T-helper 2 cell (primary cell): ENCODE measurements at places on chromosomes 11 and 22.

DNA sequence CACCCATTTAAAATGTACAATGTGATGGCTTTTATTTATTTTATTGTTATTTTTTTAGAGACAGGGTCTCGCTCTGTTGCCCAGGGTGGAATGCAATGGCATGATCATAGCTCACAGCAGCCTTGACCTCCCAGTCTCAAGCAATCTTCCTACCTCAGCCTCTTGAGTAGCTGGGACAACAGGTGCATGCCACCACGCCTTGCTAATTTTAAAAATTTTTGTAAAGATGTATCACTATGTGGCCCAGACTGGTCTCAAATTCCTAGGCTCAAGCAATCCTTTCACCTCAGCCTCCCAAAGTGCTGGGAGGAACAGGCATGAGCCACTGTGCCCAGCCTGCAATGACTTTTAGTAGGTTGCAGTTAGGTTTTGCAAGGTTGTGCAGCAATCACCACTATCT is 14.3 kb downstream of the CLDN5 start:
- DNase-seq: no peak

DNA sequence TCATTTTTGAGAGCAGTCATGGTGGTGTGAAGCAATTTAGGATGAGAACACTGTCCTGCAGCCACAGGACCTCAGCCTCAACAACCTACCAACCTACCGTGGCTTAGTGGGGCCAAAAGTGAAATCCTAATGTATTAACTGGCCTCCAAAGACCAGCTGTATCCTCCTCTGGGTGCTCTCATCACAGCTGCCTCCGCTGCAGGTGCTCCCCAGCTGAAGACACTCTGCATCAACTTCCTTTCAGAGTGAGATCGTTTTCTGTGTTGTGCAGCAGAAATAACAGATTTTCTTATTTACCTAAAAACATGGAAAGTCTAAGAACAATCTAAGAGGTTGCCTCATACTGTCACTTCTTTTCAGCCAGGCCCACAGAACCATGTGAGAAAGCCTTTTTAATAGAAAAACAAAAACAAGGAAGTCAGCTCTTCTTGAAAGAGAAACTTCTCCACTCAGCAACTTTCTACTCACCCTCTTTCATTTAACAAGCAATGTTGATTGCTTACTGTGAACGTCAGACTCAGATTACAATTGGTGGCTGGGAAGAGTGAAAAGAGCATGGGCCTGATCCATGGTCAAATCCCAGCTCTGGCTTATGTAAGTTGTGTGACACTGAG is 136.1 kb downstream of the TENM4 start:
- DNase-seq: no peak

DNA sequence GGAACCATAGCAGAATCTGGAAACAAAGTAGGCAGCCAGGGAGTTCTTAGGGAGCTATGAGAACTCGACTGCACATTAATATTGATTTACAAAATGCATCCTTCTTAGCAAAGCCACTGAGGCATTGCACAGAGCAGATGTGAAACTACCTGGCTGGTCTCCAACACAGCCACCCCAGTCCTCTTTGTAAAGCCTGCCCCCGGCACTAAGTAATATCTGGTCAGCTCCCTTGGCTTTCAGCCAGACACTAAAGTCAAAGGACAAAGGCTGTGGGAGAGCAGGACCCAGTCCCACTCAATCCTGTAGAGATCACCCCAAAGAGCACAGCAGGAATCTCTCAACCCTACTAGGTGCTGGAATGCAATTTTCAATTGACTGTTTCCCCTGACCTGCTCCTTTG is 12.8 kb downstream of the XRRA1 start:
- no peak for DNase-seq

GRCh38 chr11:88231894-88232482 is 56.7 kb upstream of the RAB38 start:
- no peak for DNase-seq

DNA sequence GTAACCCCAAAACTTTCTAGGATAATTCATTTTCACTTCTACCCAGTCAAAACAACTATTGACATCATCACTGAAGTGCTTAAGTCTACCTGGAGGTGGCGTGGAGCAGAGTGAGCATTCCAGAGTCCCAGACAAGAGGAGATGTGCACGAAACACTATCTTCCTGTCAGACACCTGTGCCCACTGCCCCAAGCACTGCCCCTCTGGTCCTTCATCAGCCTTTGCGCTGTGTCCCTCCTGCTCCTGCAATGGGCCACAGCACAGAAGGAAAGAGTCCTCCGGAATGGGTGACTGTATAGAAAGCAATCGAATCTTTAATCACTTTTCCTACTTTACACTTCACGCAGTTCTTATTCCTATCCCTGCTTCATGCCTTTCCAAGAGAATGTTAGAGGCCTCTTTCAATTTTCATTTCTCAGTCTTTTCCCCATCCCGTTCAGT is 512 bp upstream of the GRIA4 start:
- no peak for DNase-seq

DNA sequence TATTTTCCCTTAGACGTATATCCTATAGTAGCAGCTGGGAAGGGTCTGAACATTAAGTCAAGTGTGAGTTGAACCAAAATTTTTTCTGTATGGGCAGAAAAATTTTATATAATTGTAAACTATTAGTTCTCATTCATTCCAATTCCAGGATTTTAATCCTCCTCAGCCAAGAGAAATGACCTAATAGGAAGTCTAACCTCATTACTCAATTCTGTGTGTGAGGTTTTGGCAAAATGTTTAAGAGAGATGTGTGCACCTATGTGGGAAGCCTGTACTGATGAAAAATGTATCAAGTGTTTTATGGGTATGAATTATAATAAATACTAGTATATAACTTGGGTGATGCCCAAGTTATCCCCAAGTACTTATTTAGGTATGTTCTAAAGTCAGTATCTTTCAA is 311.6 kb upstream of the PITPNB start:
- DNase-seq: no peak

GRCh38 chr11:27718863-27719545 is 18.7 kb upstream of the BDNF start:
- DNase-seq: no peak

- DNase-seq: no peak
Measured at GRCh38 chr22:18905540-18906409, at the start of gene DGCR6. TSS of gene DGCR6 (plus strand) at chr22:18906320. CDS start at chr22:18906375, 55 bp downstream.

- no peak for DNase-seq
Measured at GRCh38 chr11:28618416-28618815, 510.2 kb downstream of the METTL15 start.

DNA sequence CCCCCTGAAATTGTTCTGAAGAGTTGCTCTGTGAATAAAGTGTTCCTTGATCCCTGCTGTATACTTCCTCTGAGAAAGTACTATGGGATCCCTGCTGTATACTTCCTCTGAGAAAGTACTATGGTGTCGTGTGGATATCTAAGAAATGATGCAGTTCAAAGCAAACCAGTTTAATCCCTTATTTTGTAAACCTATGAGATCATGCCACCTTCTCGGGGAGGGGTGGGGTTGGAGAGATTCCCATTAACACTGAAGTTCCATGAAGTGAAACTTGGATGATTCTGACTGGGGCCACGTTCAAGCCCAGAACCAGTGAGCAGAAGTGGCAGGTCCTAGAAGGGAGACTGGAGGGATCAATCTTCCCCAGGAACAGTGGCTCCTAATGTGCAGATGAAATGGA is 13.0 kb upstream of the TP53AIP1 start:
- DNase-seq: no peak

DNA sequence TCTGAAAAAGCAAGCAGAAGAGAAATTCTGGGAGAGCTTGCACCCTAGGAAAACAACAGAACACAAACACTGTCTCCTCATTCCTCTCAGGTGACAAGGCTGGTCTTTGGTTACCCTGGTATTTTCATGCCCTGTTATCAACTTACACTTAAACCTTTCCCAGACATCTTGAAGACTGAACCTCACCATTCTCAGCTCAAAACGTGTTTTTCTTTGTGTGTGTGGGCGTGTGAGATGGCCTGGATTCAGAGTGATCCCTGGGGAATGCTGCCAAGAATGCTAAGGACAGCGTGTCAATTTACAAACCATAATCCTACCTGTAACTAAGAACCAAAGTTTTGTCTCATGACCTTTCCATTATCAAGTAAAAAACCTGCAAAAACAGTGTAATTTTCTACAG is 33.3 kb downstream of the ELF5 start:
- DNase-seq: no peak

- DNase-seq: no peak
Measured at GRCh38 chr11:12687740-12688139, 13.5 kb downstream of the TEAD1 start.

GRCh38 chr11:3781423-3781822 is 15.9 kb downstream of the NUP98 start:
- no peak for DNase-seq

DNA sequence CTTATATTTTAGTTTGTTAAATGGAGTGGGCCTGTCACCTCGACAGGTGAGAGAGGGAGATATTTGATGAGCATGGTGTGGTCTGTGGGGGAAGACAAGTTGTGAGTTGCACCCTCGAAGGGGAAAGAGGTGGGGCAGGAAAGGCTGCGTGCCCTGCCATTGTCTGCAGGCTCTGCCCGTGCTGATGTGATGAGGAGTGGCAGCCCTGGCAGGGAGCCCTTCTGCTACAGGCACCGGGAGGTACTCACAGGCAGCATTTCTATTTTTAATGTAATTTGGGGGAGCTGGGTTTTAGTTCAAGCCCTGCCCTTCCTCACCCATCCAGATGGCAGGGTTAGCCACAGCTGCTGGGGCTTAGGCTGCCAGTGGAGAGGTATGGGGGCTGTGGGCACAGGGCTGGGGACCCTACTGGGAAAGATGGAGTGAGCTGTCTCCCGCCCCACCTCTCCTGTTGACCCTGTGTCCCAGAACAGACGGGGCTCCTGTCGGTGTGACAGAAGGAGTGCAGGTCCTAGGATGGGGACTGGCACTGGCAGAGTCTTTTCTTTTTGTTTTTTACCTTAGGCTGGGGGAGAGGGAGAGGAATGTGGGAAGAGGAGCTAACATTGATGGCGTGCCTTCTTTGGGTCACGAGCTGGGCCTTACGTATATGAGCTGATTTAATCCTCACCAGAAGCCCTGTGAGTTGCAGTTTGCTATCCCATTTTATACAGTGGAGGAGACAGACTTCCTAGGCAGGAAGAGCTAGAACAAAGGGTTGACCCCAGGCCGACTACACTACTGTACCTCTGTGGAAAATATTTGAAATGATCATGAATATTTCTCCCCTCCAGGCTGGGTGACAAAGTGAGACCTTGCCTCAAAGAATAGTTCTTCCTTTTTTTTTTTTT is 51.6 kb downstream of the CEP164 start:
- no peak for DNase-seq

DNA sequence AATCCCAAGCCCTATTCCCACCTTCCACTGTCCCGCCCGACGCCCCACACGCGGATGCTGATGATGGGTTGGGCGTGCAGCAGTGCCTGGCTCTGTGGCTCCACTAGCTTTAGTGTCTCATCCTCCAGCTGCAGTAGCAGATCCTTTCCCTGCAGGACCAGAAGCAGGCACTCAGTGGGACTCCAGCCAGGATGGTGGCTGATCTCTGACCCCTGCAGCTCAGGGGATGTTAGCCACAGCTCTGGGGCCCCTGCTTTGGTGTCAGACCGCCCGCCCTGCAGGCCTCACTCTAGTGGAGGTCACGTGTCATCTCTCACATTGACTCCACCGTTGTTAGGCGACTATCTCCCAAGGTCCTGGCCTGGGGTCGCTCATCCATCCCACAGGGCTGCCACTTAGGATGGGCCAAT is 11.8 kb downstream of the SMPD1 start:
- DNase-seq: no peak

GRCh38 chr11:128653801-128654231 is 40.1 kb upstream of the FLI1 start:
- no peak for DNase-seq

GRCh38 chr11:112306230-112306629 is 45.6 kb upstream of the PLET1 start:
- DNase-seq: no peak

- DNase-seq: no peak
Measured at GRCh38 chr11:125464666-125465065, 31.4 kb downstream of the FEZ1 start.

DNA sequence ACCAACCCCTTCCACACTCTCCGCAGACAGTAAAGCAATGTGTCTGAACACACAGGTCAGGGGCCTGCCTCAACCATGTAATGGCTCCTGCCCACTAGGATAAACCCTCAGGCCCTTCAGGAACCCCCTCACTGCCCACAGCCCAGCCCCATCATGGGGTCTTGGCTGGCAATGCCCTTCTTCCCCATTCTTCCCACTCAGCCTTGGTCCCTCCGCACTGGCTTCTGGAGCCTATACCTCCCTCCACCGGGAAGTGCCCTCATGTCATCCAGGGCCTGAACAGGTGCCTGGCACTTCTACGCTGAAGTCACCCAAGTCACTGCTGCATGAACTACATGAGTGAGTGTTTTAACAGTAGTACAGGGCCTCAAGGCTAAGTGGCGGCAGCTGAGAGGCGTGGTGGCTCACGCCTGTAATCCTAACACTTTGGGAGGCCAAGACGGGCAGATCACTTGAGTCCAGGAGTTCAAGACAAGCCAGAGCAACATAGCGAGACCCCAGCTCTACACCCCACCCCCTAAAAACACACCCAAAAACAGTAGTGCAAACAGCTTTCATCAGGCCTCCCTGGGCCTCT is 74.8 kb upstream of the PITPNB start:
- no peak for DNase-seq

- no peak for DNase-seq
Measured at GRCh38 chr11:113994077-113994954, 19.4 kb downstream of the HTR3A start.

- no peak for DNase-seq
Measured at GRCh38 chr22:21047730-21048129, 2.0 kb downstream of the LRRC74B start.

GRCh38 chr11:27247660-27248059 is 115.4 kb downstream of the CCDC34 start:
- DNase-seq: no peak

DNA sequence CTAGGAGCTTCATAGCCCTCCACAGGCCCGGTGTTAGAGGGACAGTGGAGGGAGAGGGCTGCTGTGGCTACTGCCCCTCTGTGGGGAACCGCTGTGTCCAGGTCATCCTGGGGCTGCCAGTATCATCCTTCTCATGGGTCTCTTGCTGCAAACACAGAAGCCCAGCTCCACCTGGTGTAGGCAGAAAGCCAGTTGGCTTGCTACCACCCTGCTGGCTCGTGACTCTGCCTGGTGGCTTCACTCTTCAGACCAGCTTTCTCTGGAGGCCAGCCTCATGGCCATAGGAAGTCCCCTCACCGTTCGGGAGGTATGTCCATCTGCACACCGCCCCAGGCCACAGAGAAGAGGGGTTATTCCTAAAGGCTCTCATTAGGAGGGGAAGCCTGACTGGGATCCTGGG is 19.4 kb upstream of the SUSD2 start:
- DNase-seq: no peak
